Activated gamma-delta T cell treated with Interleukin-2 at 50 U/mL for 16 hours (primary cell): ENCODE measurements at places on chromosomes 16 and 17.

- no peak for DNase-seq
These were observed 87.2 kb upstream of the XYLT1 start for GRCh38 chr16:17557949-17558348.

DNA sequence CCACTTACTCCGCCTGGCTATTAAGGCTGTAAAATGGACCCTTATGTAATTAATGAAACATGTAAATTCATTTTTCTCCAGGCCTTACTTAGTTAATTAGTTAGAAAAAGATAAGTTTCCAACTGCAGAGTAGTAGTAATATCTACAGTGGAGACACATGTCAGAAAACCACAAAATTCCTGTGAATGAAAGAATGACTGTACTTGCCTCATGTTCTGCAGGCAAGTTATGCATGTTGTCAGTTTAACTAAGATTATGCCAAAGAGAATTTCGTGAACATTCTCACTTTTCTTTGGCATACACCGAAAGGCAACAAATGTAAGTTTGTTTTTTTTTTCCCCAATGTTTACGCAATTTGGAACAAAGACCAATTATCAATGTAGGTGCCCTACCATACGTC is 16.8 kb upstream of the CCL1 start:
- DNase-seq: no peak

- DNase-seq: no peak
These were observed 149.6 kb downstream of the WWOX start for GRCh38 chr16:78249056-78249455.

DNA sequence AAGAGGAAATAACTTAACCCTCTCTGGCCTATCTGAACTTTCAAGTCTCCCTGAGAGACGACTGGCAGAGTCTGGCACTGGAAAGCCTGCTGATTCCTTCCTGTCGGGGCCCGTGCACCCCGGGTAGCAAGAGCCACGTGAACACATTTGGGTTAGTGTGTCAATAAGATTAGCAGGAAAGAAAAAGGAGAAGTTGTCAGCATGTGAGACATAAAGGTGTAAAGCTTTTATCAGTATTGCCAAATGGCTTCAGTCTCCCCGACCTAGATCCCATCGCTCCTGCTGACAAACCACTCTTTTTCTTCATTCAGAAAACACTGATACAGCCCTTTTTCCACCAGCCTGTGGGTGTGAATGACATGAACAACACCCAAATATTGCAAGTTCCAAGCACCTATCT is 74.4 kb downstream of the CCT6B start:
- no peak for DNase-seq
